ENCODE measurements at places on chromosomes 11 and 22.
A peak's percentile ranks its signal among the peaks of the same experiment; 100 is the strongest.

- no peak for DNase-seq
These were observed 90.7 kb downstream of the C11orf87 start for GRCh38 chr11:109512680-109513079.

DNA sequence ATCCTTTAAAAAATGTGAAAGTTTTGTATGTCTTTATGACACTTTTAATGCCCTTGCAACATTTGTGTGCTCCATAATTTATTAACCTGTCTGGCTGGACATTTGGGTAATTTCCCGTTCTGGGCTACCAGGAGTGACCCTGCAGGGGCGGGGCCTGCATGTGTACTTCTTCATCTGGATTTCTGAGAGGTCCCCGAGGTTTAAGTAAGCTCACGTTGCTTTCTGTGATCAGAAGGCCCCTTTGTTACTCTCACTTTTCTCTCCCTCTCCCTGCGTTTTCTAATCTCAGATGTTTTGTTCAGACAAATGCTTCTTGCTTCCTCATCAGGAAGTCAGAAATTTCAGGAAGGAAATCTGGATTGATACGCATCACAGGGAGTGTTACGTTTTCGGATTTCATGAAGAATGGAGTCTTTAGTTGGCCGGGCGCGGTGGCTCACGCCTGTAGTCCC is 78.9 kb upstream of the CRYBB3 start:
- no peak for DNase-seq

DNA sequence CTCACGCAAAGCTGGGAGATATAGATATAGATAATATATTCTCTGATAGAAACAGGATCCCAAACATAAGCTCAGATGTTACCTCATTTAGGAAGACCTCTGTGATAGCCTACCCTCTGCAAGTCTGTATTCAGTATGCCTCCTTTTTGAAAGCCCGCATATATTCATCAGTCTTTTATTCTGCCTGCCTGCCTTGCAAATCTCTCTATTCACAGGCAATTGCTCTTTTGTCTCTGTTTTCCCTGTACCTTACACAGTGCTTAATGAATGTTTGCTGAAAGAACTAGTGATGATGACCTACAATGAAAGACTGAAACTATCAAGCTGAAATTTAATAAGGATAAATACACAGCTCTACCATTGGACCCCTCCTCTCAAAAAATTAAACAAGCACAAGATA is 18.4 kb downstream of the DEUP1 start:
- DNase-seq, result no peak

- no peak for DNase-seq
These were observed 17.6 kb downstream of the FDX1 start for GRCh38 chr11:110447343-110447742.

- no peak for DNase-seq
These were observed 33.0 kb upstream of the RIC3 start for GRCh38 chr11:8201644-8202365.

GRCh38 chr11:86637988-86638387 is 34.4 kb downstream of the ME3 start:
- DNase-seq, result no peak

DNA sequence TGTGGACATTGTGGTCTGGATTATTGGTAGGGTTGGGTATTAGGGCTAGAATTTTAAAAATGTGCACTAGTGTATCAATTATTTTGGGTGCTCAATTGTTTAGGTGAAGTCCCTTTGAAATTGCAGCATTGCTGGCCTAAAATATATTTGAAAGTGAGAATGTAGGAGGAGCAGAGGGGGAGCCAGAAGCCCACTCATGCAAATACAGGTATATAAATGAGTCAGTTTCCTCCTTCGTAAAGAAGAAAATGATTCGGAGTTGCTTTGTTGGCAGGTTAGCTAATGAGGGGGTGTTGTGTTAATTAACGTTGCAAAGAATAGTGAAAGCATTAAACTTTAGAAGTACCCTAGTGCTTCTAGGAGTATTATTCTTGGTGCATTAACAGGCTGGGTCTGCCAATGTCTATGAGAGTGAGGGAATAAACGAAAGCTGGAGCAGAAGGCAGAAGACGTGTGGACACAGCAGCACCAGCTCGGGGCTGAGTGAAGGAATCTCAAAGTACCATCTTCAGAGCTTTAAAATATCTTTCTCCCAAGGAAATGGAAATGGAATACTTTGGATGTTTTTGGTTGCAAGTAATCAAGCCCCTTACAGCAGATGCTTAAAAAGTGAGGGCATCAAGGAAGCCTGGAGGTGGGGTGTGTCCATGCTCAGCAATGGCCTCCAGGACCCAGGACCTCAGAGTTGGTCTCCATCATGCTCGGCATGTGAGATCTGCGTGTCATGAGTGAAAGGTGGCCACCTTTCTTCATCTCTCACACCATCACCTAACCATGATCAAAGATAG is 522.9 kb downstream of the NTM start:
- DNase-seq, result no peak

DNA sequence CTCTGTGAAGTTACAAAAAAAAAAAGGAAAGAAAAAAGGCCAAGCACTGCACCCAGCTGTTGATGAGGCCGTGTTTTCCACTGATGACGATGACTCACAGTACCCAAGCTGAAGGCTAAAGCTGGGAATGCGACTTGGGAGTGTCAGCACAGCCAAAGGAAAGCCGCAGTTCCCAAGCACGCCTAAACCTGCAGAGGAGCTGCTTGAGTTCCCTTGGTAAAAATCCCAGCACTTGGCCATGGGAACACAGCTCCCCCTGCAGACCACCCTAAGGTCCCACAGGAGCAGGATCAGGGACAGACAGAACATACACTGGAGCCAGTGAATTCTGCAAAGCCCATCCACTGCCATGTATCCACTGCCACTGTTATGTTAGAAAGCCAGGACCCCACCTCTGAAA is 39.9 kb downstream of the SERGEF start:
- peak; percentile 90 for DNase-seq

- no peak for DNase-seq
These were observed at the start of gene NFAM1 for GRCh38 chr22:42432020-42432596. Gene NFAM1, minus strand, starts transcription at chr22:42432403. Its CDS starts 46 bp downstream, at chr22:42432357.

- no peak for DNase-seq
These were observed 32.6 kb upstream of the GNAZ start for GRCh38 chr22:23037429-23038333.

GRCh38 chr11:63670433-63671321 is 499 bp downstream of the ATL3 start:
- peak; percentile 62 for DNase-seq

DNA sequence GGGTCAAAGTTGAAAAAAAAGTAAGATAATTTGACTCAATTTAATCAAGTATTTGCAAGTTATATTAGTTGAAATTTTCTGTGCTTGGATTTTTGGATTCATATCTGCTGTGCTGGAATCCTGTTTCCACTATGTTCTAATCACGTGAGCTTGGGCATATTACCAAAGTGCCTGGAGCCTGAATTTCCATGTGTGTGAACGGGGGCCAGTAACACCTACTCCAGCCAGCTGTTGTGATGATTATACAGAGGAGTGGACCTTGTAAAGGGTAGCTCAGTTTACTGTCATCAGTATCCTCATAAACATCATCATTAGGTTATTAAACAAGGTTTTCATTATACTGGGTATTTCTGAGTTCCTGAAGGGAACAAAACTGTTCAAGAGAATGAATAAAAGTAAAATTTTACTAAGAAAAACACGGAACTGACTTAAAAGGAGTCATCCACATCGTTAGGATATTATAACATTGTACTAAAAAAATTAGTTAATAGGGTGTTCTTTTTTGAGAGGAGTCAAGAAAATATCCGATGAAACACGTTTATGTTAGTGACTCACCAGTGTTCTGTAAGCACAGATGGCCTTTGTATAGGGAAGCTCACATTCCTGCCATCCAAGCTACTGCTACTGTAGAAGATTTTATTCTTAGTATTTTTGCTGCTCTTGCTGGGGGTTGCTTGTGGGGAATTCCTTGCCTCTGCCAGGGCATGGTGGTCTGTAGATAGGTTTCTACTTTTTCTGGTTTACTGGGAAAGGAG is 144.1 kb downstream of the ARHGAP42 start:
- peak; percentile 25 for DNase-seq

GRCh38 chr11:79990141-79990540 is 549.3 kb upstream of the TENM4 start:
- no peak for DNase-seq

GRCh38 chr22:17159504-17159951 is 451 bp upstream of the HDHD5 start:
- DNase-seq, result peak; percentile 53

- DNase-seq, result peak; percentile 75
These were observed 266.8 kb downstream of the MN1 start for GRCh38 chr22:27534720-27535125.

DNA sequence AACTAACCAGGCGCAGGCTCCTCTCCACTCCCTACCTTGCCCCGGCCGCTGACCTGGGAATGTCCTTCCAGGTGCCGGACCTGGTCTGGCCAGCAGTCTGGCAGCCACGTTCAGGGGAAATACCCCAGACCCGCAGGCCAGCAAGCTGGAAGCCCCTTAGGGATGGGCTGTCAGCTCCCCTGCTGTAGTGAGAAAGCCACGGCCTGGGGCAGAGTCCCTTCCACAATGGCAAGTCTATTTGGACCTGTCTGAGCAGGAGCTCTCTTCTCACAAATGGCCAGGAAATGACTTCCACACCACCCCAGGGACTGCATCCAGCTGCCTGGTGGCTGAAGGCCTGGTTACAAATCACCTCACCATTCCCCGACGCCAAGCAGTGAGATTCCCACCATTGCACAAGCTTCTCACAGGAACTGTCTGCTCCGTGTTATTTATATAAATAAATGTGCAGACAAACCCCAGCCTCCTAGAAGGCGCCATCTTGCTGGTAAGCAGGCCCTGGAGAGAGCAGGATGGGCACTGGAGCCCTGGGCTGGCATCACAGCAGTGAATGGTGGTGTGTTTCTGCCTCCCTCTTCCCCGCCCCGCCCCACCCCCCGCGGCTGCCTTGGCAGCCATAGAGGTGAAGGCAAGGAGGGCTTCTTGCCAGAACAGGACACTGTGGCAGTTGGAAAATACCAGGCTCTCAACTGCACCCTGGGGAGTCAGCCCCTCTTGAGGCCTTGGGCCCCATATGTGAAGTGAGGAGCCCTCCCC is 23.7 kb downstream of the RSPH14 start:
- DNase-seq, result no peak

- DNase-seq, result no peak
These were observed 20.3 kb downstream of the GRAMD4 start for GRCh38 chr22:46640293-46641055.

DNA sequence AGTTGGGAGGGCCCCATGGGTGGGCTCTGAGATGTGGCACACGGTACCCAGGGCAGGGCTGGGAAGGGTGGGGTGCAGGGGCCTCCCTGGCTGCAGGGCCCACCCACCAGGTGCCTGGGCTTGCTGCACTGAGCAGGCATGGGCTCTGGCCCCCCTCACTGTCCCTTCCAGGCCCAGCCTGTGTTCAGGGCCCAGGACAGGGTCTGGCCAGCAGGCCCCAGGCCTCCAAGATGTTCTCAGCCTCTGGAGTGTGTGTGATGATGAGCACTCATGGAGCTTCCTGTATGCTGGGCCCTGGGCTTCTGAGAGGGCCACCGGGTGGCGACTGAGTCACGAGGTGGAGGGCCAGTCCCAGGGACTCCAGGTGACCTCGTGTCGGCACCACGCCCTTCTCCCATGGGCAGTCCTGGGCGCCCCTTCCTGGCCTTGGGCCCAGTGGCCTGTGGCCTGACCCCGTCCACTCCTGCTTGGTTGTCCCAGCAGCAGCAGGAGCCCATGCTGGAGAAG is 55.9 kb upstream of the CCDC188 start:
- DNase-seq, result peak; percentile 53

DNA sequence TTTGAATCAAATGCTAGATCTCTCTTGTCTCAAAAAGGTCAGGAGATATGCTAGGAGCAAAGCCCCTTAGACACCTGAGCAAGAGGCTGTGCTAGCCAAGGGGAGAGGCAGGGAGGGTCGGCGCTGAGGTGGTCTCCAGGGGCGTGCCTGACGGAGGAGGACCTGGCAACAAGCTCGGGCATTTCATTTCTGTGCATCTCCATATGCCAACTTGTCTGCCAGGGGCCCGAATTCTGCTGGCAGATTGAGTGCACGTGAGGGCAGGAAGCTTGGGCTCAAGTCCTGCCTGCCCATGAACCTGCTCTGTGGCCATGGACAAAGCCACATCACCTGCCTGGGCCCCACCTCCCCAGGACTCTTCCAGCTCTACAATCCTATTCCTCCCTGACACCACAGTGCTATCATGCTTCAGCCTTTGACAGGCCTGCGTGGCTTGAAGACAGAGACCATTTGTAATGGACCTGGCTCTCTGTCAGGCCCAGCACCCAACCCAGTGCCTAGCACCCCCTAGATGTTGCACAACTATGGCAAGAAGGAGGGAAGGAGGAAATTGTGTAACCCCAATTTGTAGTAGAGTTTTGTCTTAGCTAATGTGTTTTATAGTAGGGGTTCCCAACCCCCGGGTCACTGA is 16.3 kb upstream of the VSIG10L2 start:
- no peak for DNase-seq

GRCh38 chr11:115761348-115761747 is 257.1 kb upstream of the CADM1 start:
- DNase-seq, result no peak

- DNase-seq, result no peak
These were observed 35.9 kb upstream of the WNT7B start for GRCh38 chr22:46012881-46013281.

DNA sequence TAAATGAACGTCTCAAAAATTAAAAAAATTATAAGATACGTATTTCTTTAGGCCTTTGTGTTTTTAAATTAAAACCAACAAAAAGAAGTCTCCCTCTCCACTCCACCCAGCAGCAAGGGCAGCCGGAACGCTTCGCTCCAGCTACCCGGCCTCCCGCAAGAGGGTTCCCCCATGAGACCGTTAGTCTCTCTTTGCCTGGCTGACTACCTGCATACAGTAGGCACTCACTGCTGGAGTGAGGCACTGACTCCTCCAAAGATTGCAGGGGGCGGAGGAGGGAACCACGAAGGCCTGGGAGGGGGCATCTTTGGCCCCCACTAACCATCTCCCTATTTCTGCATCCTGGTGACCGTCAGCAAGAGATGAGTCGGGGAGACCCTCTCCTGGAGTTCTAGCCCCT is 10.1 kb downstream of the CBX6 start:
- DNase-seq, result no peak

GRCh38 chr11:35721651-35722282 is 59.2 kb downstream of the TRIM44 start:
- DNase-seq, result no peak

DNA sequence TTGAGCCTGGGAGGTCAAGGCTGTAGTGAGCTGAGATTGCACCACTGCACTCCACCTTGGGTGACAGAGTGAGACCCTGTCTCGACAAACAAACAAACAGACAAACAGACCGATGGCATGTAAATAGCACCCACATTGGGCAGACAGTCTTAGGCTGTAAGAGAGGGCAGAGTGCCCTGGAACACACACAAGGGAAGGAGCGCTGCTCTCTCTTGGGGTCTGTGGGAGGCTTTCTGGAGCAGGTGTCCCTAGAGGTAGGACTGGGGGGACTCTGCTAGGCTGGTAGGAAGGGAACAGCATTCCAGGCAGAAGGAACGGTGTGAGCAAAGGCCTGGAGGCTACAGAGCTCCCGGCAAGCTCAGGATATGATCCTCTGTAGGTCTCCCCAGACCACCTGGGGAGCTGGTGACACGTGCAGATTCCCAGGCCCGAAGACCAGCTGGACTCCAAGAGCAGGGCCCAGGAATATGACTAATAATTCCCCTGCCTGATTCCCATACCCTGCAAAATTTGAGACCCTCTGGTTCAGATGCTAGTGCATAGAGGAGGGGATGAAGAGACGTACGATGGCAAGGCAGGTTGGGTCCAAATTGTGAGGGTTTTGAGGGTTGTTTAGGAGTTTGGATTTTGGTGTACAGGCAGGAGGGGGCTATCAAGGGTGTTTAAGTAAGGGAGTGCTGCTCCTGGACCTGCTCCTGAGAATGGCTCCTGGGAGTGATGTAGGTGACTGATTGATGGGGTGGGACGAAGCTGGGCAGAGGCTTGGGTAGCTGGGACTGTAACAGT is 11.6 kb downstream of the SMIM38 start:
- DNase-seq, result no peak

GRCh38 chr11:121419836-121420235 is 32.3 kb upstream of the SORL1 start:
- no peak for DNase-seq
